ENCODE measurements at places on chromosomes 7 and 10. TPM values are rescaled to one million over a fixed set of nuclear protein-coding genes. Genes with fewer than 3 reads are reported as not detected.

Gene ADRA2A
- 0.67 TPM for total RNA-seq

DNA sequence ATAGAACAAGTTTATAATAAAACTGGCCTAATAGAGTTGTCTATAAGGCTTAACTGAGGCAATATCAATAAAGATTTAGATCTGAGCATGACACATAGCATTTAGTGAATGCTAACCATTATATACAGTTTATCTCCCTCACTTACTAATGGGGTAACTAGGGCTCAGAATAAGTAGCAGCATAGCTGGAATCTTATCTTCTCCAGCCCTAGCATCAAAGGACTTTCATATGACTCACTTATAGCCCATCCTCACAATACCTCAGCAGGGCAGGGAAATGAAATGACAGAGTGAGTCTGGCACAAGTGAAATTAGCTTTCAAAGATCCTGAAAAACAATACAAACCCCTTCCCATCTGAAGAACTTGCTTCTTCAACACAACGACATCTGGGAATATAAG, 362.9 kb downstream of the KIF20B start:
- H3K4me3 ChIP-seq: no peak overlapping the region
- H3K27ac ChIP-seq: no peak overlapping the region
- no peaks in the 10 kb centered on the region for H3K36me3 ChIP-seq
- H3K4me1 ChIP-seq: peaks cover 3% of the 10 kb centered on the region
- DNase-seq: no peak

- no peaks in the 10 kb centered on the region for H3K36me3 ChIP-seq
- H3K4me1 ChIP-seq: no peaks in the 10 kb centered on the region
- H3K27ac ChIP-seq: no peak overlapping the region
- H3K4me3 ChIP-seq: no peak overlapping the region
These were observed 230.0 kb downstream of the PHF14 start for GRCh38 chr7:11203683-11204082.

- peaks cover 9% of the 10 kb centered on the region for H3K36me3 ChIP-seq
- peak overlapping the region; percentile 11 for H3K27ac ChIP-seq
- no peaks in the 10 kb centered on the region for H3K4me1 ChIP-seq
- DNase-seq: no peak
These were observed 9.4 kb downstream of the PDAP1 start for GRCh38 chr7:99398891-99399445.

DNA sequence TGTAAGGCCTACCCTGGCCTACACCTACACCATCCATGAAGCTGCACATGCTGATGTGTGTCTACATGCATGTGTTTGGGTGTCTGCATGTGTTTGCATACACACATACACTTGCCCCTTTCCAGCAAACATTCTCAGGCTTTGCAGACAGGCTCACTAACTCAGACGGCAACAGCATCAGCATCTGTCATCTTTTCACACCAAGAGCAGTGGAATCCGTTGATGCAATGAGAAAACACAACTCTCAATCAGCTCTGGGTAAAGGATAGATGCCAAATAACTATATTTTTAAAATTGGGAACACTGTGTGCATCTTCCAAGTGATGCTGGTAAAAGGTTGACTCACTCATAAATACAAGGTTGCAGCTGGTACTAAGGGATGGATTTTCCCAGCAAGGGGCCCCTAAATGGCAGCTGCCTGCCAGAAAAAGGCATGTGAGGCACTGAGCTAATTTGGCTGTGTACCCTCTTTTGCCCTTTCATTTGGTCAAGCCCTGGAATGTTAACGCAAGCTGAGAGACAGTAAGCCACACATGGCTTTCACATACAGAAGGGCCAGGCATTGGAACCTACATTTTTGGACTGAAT, 296.3 kb upstream of the NPSR1 start:
- H3K27me3 ChIP-seq: no peaks in the 10 kb centered on the region
- H3K27ac ChIP-seq: no peak overlapping the region
- no peak overlapping the region for H3K4me3 ChIP-seq
- H3K36me3 ChIP-seq: no peaks in the 10 kb centered on the region
- DNase-seq: no peak

DNA sequence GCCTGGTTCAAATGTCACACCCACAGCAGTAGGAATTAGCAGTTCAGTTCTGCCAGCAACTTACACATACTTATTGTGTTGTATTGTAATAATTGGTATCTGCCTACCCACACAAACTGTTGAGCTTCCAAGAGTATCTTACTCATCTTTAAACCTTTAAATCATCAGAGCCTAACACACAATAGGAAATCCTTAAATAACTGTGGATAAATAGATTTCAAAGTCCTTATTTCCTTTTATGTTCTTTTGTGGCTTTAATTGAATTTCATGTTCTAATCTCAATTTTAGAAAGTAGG, 3.9 kb downstream of the CASD1 start:
- H3K27ac ChIP-seq: no peak overlapping the region
- no peaks in the 10 kb centered on the region for H3K27me3 ChIP-seq
- H3K4me1 ChIP-seq: peaks cover 33% of the 10 kb centered on the region
- no peaks in the 10 kb centered on the region for H3K36me3 ChIP-seq

DNA sequence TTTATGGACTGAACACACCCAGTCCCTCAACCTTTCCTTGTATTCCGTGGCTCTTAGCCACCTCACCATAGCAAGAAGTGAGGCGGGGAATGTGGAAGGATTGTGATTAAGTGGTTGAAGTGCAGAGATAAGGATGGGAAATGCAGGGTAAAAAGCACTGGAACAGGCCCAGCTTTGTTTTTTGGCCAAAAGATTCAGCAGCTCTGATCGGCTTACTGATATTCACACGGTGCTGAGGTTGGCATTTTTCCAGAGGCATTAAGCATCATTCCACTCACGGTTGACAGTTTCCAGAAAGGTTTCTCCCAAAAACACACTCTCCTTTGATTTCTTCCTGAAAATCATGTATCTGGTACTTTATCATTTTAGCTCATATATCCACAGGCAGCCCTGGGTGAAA, 544.2 kb downstream of the CNTNAP2 start:
- H3K27ac ChIP-seq: no peak overlapping the region
- 0 out of 2 replicates have a peak, but pooled peaks cover 6% of the 10 kb centered on the region for H3K4me1 ChIP-seq
- no peaks in the 10 kb centered on the region for H3K27me3 ChIP-seq
- DNase-seq: no peak
- no peak overlapping the region for H3K4me3 ChIP-seq

DNA sequence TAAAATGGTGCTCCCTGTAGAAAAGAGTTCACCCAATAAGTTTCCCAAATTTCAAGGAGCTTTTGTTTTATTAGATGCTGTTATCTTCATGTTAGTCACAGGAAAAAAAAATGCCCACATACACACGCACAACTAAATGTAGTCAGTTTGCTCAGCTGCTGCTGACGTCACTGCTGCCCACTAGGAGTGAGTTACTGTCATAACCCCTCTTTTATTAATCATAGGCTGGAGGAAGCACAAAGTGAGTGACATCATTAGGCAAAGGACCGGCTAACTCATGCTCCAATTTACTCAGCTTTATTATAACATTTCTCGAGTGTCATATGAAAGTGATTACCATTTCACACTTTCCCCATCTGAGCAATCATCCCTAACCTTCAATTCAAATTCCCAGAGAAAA, 6.7 kb upstream of the INHBA start:
- no peak overlapping the region for H3K27ac ChIP-seq
- H3K27me3 ChIP-seq: no peaks in the 10 kb centered on the region
- no peak for DNase-seq
- H3K36me3 ChIP-seq: no peaks in the 10 kb centered on the region
- no peak overlapping the region for H3K4me3 ChIP-seq
